ENCODE measurements at places on chromosomes 7 and 10.

DNA sequence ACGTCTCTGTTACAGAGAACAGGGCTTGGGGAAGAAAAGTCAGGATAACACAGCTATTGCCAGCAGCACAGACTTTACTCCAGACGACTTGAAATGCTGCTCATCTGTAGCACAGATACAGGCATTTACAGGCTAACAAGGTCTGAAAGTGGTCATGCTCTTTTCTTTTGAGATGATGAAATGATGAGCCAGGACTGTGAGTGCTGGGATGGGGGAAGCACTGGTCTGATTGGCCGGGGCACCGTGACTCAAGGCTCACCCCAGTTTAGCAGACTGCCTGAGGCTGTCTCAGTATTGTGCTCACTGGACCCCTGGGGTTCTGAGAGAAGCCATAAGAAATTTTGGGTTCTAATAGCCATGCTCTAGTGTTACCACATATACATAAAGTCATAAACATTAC, 12.4 kb downstream of the SMKR1 start:
- DNase-seq = no peak

GRCh38 chr7:57867884-57868701, 418.1 kb downstream of the ZNF716 start:
- no peak for DNase-seq

DNA sequence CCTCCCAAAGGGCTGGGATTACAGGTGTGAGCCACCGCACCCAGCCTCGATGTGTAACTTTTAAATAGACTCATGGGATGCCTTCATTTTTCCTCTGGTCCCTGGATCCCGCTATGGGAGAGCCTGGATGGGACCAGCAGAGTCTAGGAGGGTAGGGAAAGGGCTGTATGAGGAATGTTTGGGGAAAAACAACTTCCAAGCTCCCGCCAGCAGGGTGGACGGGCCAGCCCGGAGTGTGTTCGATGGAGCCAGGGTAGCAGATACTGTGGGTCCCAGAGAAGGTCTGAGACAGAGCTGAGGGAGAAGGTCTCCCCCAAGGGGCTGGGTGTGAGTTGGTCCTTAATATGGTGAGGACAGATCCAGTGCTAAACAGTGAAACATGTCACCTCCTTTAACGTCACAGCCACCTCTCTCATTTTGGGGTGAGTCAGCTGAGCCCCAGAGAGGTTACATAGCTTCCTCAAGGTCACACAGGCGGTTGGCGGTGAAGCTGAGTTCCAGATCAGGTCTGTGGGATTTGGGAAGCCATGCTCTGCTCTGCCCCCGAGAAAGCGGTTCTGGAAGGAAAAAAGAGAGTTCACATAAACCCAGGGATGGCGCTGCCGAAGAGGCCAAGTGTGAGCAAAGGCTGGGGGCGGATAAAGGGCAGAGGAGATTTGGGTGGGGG, 66.4 kb downstream of the MYL10 start:
- no peak for DNase-seq

DNA sequence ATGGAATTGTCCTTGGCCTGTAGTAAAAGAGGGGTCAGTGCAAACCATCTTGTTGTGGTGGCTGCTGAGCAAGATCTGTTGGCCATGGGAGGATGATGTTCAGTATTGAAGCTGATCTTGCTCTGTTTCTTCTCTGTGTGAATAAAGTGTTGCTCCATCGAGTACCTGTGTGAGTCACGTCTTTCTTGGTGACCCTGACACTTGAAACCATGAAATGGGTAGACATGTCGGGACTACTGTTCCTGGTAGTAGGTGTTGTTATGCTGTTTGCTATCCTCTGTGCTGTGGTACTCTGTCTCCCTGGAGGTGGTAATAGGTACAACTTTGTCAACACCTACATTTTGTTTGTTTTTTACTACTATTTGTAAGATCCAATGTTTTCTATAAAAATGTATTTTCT, 330.6 kb downstream of the MDFIC start:
- no peak for DNase-seq

DNA sequence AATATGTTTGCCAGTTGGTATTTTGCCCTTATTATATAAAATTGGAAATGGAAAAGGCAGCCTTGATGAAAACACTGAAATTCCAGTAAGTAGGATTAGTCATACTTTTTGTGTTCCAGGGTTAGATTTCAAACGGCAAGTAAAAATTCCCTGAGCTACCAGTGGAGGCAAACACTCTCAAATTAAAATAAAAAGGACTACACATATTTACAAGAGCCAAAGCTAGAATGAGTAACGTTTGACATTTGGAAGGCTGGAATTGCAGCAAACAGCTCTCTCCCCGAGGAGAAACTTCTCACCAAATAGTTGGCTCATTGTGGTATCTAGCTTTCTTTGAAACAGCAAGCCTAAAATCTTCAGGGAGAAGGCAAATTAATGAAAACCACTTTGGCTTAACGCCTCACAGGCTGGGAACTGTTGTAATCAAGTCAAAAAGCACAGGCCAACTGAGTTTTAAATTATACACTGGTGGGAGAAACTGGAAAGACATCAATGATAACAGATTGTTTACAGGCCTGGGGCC, 288.4 kb downstream of the SNX13 start:
- DNase-seq = no peak

GRCh38 chr7:45267262-45267661, 109.7 kb downstream of the RAMP3 start:
- no peak for DNase-seq

DNA sequence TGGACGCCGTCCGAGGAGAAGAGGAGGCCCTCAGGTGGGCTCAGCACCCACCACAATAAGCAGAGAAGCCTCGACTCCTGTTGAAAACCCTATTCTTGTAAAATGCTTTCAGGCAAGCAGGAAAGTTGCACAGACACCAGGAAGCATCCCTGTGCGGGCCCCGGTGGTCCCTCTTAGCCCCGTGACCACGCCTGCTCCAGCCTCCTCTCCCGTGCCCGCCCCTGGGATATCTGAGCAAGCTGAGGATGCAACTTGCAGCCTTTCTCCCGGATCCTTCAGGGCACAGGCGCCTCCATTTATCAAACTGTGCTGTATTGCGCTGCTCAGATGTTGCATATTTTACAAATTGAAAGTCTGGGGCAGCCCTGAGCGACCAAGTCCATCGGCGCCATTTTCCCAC, 72.7 kb downstream of the CFAP46 start:
- DNase-seq = peak; percentile 1

DNA sequence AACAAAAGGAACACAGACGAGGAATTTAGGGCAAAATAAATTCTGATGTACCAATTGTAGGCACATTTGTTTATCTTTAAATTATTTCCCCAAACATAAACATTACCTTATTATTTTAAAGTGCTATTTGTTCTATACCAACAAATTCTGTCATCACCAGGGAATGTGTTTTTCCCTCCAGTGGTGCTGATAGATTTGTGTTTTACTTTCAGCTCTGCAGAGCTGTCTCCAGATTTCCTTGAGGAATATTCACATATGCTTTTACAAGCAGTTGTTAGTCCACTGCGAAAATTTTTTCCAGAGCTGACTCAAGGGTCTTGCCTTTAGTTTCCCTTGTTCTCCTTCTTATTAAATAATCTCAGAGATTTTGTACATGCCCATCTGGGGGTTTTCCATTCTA, 362.8 kb downstream of the PHF14 start:
- DNase-seq = no peak

DNA sequence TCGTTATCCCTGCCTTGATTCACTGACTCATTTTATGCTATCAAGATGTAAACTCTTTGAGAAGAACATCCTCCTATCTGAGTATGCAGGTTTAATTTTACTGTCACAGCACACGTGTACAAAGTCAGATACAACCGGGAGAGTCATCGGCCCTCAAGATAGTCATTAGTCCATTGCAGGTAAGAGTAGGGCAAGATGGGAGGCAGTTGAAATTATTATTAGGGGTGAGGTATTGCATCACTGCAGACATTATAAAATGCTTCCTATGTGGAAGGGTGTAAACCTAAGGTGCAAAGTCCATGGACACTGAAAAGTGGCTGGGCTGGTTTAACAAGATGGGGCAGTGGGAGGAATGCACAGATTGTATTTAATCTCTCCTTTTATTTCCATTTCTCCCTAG, 113.7 kb downstream of the ARL4A start:
- no peak for DNase-seq

GRCh38 chr7:34991938-34992840, 45.1 kb downstream of the DPY19L1 start:
- DNase-seq = peak; percentile 4

DNA sequence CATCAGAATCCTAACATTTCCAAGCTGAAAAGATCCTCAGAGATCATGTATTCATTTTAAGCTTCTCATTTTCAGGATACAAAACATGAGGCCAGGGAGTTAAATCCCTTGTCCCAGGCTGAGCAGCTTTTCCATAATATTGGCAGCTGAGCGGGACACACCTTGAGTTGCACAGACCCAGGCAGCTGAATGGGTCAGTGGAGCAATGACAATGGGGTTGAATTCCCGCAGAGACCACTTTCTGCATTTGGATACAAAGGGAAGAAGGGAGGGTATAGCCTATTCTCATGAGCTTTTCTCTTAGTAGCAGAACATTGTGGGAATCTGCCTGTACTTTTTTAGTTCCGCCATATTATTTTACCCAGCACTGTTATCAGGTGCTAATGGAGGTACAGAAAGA, 49.5 kb downstream of the PRR15 start:
- DNase-seq = no peak

GRCh38 chr10:123459371-123460091, 206.6 kb upstream of the GPR26 start:
- DNase-seq = no peak

- DNase-seq = no peak
These were observed 196.9 kb downstream of the ZNF716 start for GRCh38 chr7:57646901-57647246.

DNA sequence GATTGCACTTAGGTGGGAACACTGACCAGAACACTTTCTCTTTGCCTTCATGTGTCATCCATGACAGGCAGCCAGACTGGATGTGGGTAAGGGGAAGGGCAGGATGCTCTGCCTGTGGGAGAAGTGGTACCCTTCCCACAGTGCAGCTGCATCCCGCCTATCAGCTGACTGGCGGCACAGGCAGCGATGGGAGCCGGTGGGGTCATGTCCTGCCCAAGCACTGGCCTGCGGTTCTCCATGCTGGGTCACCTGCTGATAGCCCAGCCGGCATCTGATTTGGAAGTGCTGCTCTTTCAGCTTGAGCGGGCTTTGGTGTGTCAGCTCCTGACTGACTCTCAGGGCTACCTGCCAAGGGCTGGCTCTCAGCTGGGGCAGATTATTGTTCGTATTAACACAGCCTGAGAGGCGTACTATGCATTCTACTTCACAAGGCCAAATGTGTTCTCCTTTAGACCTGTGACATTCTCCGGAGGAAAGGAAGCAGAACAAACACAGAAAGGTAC, 105.2 kb upstream of the PDLIM1 start:
- DNase-seq = no peak

GRCh38 chr10:61662794-61663259, at the start of gene CABCOCO1:
Gene CABCOCO1 (plus strand): TSS chr10:61662929. CDS start chr10:61662973, 44 bp downstream.
- DNase-seq = no peak

DNA sequence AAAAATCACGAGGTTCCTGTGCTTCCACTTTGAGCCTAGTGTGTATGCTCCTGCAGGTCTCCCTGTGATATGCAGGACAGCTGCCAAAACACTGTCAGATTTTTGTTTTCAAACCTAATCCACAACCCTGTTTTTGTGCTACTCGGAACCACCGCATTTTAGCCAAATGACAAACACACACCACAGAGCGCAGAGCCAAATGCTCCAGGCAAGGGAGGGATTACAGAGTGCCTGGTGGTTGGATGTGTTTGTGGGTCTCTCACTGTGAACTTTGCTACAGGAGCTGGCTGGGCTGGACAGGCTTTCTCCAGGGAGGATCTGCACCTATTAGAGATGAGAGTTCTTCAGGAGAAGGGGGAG, 5.7 kb upstream of the RBM28 start:
- no peak for DNase-seq

DNA sequence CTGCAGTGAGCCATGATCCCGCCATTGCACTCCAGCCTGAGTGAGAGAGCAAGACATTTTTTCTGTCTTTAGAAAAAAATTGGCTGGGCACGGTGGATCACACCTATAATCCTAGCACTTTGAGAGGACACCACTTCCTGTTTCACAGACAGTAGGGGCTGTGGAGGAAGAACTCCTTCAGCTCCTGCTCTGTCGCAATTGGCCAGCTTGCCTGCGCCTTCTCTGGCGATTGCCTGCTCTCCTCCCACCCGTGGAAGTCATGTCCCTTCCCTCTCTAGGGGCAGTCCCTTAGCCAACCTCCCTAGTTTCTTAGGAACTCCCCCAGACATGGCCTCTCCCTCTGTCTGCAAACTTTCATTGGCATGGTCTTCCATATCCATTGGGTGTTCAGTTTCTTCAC, 8.7 kb downstream of the PDSS1 start:
- no peak for DNase-seq

GRCh38 chr10:103747193-103747865, 108.0 kb downstream of the SH3PXD2A start:
- no peak for DNase-seq

DNA sequence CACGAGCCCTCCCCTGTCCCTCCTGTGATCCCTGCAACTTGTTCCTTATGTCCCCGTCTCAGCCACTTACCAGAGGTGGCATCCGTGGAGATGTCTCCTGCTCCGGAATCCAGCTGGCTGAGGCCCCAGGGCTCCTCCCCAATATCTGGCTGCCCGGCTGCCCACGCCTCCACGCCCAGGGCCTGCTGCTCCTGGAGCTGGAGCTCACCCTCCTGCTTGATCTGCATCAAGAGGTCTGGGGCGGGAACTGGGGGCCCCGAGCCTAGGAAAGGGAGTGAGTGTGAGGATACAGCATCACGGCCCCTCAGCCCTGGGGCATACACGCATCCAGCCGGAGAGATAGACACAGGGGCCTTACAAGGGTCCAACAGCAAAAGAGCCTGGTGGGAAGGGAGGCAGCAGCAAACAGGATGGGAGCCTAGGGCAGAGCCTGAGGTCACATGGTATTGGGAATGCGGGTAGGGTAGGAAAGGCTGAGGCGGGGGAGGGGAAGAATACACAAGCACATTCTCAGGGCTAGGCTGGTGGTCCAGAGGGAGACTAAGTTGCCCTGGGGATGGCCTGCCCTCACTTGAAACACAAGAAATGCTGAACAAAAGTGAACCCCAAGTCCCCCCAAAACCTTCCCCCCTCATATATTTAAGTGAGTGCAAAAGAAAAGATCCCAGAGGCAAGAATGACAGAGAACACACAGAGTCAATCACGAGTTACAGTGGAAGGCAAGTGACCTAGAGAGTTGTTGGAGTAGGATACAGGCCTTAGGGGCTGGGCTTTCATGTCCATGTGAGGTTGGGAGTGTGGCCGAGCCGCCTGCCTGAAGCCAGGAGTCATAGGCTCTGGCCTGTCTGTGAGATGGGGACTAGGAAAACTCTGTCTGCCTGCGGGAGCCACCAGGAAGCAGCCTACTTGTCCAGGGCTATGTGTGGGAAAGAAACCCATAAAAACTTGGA, 16.9 kb upstream of the ZNF777 start:
- DNase-seq = no peak

GRCh38 chr7:45699015-45699309, 124.8 kb downstream of the ADCY1 start:
- no peak for DNase-seq
